ENCODE measurements at places on chromosomes 6 and 20.

DNA sequence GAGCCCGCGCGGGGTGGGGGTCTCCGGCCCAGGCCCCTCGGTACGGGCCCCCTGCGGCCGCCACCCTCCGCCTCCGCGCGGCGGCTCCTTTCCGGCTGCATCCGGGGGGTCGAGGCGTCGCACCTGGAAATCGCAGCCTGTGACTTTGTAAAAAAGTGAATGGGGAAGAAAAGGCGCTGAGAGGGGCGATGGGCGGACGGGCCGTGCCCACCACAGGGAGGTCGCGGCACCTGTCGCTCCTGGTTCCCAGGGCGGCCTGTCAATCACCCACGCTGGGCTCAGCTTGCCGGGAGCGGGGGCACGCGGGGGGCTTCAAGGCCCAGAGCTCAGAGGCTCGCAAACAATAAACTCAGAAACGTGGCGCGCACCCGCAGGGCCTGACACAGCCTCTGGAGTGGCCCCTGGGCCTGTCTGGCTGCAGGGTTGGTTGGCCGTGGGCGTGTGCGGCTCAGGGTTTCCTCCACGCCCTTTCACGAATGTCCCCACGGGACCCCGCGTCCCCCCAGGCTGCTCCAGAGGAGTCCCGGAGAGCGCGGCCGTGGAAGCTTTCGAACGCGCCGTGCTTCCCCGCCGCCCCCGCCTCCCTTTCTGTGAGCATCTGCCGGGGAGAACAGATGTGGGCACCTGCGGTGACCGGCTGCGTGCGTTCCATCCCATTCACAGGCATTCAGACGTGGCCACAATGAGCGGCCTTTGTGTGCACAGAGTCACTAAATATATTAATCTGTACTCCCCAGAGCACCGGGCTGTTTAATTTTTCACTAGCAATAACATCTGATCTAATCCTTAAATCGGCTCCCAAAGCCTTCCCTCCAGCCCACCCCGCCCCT lies 6.1 kb upstream of the DLL1 start:
- no peak for DNase-seq

DNA sequence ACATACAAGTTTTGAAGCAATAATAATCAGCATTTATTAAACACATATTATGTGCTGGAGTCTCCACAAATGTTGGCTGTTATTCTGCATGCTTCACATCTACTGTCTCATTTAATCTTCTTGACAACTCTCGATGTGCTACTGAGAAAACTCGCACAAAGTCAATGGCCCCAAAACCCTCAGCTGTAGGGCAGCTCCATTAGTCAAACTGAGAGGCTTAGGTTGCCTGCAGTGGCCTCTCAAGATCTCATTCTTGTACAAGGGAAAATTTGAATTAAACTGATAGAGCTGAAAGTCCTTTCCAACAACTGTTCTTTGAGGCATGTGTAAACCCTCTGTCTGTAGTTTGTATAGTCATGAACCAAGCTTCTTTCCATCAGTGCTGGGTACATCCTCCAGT lies 49.8 kb downstream of the MBOAT1 start:
- DNase-seq: no peak

GRCh38 chr6:166928644-166929541 lies 27.5 kb downstream of the RNASET2 start:
- no peak for DNase-seq

- DNase-seq: no peak
These were observed 8.7 kb upstream of the GTF3C6 start for GRCh38 chr6:110949679-110950285.

DNA sequence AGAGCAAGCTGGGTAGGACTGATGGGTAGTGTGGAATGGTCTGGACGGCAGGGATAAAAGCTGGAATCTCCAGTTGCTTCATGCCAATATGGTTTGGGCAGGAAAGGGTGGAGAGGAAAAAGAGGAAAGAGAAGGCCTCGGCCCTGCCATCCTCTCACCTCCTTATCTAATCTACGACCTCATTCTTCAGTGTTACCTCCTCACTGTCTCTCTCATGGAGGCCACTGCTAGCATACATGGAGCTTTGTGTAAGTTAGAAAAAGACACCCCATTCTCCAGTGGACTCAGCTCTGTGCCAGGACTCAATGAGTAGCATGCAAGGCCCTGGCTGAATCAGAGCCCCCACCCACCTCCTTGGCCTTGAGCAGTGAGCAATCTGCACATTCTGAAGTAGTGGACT lies 6.1 kb upstream of the ARID1B start:
- DNase-seq: no peak
